ENCODE measurements at places on chromosomes 7 and 10.

GRCh38 chr10:93541402-93542357 lies 24.8 kb upstream of the FFAR4 start:
- DNase-seq, result no peak

DNA sequence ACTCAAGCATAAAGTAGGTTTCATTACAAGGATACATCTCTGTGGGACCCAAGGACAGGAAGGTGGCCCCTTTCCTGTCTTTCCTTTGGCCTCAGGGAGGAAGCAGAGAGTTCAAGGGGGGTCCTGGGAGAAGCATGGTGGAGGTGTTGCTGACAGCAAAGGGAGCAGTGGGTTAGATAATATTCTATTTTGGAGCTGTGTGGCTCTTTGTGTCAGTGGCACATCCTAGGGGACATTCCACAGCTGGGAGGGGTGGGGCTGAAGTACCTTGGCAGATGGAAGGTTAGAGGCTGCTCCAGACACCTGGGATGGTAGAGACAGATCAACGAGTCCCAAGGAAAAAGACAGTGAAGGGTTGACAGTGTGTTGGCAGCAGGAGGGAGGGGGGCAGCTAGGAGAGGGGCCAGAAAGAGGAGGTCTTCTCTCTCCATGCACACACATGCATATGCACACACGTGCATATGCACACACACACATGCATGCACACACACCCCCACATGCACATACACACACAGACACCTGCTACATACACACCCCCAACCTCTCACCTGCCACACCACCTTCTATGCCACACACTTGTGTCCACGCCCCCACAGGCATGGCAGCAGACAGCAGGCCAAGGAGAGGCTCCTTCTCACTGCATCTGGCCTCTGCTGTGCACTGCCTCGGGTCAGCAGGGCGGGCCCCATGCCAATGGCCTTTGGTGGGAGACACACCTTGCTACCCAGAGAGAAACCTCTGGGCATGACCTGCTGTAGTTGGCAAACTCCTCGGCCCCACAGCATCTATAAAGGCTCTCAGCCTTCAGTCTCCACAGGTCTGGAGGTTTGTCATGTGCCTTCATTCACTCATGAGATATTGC lies 5.6 kb upstream of the POLD2 start:
- no peak for DNase-seq

GRCh38 chr7:26861050-26861449 lies 3.3 kb downstream of the SKAP2 start:
- DNase-seq, result no peak

DNA sequence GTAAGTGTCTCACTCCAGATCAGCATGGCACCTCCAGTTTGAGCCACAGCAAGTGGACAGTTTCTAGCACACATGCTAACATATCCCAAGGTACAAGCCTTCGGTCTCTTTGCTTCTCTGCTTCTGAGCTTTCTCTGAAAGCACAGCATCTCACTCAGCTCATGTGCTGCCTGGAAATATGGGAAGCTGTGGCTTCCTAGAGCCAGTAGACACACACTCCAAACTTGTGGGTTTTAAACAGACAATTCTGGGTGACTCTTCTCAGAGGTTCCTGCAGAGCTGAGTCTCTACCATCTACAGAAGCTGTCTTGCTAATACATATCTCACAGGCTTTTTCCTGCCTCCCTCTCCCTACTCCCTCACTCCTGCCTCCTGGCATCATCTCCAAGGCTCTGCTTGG lies 23.9 kb upstream of the TMEM273 start:
- no peak for DNase-seq

DNA sequence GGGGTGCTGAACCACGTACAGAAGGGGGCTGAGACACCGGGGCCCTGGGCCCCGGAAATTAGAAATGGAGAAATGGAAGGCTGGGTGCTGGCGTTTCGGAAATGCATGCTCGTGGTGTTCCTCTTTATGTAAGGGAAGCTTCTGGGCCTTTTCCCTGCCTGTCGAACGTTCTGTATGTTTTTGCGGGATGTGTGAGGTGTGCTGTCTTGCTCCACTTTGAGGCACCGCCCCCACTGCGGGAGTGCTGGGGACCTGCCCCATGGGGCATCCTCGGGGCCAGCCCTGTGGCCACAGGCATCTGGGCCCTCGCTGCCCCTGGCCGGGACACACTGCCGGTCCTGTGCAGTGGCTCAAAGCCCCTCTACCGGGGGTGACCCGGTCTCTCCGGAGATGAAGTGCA lies 1.7 kb upstream of the VENTX start:
- no peak for DNase-seq

GRCh38 chr10:102083541-102083940 lies 18.4 kb downstream of the HPS6 start:
- no peak for DNase-seq

- no peak for DNase-seq
Observed at GRCh38 chr10:123561141-123561440, 105.1 kb upstream of the GPR26 start.

DNA sequence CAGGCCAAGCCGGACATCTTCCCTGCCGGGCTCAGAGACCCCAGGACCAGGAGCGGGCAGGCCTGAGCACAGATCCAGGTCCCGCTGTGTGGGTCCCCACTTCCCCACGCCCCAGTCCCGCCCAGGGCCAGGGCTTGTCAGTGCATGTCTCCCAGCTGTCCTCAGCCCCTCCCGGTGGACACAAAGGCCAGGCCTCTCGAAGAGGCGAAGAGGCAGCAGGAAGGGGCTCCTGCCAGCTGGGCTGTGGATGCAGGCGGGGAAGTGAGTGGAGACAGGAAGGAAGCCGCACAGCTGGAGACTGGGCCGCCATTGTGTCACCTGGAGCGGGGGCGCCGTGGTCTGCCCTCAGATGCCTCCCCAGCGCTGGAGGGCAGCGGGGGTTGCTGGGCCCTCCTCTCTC lies 4.8 kb downstream of the GRIFIN start:
- no peak for DNase-seq

DNA sequence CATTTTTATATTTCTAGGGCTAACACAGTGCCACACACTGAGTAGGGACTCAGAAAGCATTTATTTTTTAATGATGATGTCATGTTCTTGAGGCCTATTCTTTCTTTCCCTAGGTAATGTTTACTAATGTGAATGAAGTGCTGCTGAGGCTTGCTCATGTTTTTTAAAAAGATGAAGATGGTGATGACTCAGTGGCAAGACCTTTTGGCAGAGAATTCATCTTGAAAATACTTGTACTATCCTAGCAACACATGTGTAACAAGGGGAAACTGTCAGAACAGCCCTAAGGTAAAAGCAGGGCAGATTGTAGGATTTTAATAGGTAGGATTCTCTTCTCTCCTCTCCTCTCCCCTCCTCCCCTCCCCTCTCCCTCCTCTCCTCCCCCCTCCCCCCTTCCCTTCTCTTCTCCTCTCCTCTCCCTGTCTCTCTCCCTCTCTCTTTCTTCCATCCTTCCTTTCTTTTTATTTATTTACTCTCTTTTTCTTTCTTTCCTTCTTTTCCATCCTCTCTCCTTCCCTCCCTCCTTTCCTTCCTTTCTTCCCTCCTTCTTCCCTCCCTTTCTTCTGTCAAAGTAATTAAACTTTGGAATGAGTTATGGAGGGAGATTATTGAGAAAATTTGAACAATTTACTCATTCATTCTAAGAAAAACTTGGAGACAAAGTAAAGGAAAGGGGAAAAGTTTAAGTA lies 75.3 kb downstream of the ZNF92 start:
- DNase-seq, result no peak

- DNase-seq, result no peak
Observed at GRCh38 chr7:157335236-157335635, 1.6 kb upstream of the DNAJB6 start.

DNA sequence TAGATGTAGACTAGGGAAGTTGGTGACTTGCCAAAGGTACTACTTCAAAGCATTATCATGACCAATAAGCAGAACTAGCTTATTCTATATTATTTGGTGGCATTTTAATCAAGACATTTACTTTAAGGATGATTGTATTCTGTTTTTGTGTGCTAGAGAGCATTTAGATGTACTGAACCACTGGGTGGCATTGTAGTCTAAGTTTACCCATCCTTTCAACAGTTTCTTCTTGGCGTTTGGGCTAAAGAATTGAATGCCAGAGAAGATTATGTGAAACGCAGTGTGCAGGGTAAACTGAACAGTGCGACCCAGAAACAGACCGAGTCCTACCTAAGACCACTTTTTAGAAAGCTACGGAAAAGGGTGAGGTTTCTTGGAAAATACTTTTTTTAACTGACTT lies 26.8 kb downstream of the PRPF18 start:
- peak; percentile 41 for DNase-seq

- DNase-seq, result no peak
Observed at GRCh38 chr7:151274936-151275812, 26.7 kb upstream of the SMARCD3 start.

DNA sequence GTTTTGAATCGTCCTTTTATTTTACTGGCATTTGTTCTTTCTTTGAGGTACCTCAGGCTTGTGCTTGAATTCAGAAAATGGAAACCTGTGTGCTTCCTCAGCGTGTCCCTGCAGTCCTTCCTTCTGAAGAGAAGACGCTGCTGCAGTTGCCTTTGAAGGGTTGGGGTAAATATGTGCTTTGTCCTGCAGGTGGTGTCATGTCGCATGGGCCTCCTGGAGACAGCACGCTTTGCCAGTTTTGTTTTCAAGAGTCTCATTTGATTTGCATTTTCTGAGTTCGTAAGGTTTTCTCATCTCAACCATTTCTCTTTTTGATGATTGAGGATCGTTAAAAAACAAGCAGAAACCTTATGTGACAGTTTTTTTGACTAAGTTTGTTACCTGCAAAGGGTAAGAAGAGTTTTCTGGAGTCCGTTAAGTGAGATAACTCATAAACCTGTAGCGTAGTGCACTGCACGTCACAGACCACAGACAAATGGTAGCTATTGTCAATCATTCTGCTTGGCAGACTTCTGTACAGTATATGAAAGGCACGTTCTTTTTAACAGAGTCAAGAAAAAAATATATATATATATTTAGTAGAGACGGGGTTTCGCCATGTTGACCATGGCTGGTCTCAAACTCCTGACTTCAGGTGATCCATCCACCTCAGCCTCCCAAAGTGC lies 57.0 kb downstream of the CDC123 start:
- DNase-seq, result no peak

GRCh38 chr7:135685306-135686084 lies 23.2 kb downstream of the STMP1 start:
- DNase-seq, result no peak

- DNase-seq, result no peak
Observed at GRCh38 chr7:105759670-105760550, 116.5 kb downstream of the ATXN7L1 start.

DNA sequence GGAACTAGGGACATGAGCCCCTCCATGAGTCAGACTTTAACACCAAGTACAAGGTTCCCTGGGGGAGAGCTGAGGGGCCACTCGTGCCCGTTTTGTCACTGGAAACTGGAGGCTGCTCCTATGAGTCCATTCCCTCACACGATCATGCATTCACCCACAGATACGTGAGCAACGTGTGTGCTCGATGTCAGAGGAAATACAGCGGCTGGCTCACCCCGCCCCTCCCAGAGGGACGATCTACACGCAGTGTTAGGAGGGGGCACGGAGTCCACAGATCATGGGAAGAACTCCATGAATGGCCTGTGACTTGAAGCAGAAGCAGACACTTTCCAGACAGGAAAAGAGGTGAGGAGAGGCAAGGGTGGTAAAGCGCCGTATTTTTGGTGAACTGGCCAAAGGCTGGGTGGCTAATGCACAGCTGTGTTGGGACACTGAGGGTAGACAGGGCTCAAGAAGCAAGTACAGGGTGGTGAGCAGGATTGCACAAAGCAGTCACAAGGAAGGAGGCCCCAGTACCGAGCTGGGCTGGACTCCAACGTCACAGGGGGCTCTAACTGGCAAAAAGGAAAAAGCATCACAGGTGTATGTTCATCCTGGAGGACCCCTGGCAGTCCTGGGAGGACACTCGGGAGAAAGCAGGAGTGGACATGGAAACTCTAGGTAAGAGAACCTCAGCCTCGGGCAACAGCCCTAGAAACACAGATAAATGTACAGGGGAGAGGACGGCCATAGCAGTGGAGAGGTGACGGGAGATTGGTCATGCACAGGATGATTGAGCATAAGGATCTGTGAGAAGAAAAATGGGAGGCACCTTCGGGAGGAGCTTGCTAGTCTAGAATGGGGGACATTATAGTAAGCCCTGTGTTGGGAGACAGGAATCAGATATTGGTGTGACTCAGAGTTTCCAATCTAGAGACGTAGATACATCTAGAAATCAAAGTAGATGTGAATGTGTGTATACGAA lies 41.2 kb downstream of the TNS3 start:
- no peak for DNase-seq

DNA sequence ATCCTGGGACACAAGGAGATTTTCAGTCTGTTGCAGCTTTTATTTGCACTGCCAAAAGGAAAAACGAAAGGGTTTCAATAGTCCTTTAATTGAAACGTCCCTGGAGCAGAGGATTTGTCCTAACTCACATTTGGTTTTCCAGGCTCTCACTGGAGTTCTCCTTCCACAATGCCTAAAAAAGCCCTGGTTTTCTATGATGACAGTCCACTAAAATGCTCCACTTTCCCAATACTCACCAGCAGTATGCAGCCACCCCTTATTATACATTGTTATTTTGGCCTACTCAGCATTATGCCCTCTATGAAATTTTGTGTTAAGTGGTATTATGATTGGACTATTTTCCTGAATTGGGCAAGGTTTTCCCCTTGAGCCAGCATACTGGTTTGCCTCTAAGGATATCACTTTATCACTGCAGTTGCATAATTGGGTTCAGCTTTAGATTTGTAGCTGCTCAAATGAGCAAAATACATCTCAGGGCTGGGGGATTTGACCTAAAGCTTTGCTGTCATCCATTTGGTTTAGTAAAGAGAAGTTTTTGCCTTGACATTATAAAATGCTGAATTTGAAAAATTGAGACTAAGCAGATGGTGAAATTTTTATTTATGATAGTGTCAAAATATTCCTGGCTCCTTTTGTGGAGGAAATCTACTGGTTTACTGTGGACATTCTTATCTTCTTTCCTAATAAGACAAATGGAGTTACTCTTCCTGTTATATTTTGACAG lies 239.2 kb downstream of the RNLS start:
- DNase-seq, result no peak

- DNase-seq, result no peak
Observed at GRCh38 chr7:20945451-20945850, 158.8 kb upstream of the SP8 start.

DNA sequence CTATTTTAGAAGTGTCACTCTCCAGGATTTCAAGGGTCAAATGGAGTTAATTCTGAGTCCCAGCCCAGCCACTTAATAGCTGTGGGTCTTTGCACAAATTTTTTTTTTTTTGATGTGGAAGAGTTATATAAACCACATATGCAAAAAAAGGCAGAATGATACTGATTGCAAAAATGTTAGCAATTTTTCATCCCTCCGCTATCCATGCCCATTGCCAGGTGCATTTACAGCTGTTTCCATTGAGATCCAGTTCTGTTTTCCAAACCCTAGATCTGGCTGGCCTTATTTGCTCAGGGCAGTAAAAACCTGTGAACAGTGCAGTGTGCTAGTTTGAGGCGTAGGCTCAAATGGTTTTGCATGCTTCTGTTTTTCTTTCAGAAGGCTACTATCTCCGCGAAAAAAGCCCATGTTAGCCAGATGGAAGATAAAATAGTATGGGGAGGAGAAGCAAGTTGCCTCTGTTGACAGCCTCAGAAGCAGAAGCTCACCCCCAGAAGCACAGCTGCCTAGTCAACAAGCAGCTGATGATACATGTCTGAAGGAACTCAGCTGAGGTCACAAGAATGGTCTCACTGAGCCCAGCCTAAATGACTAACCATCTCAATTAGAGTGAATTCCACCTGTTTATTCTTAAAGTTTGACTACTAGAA lies 997 bp upstream of the ZNF138 start:
- no peak for DNase-seq

Data from spinal cord (tissue), 10 donors.